Effector memory CD4-positive, alpha-beta T cell (primary cell): ENCODE measurements at places on chromosomes 3 and 15.

- no peak for DNase-seq
- H3K27ac ChIP-seq = no peak overlapping the region
- no peaks in the 10 kb centered on the region for H3K36me3 ChIP-seq
- no peak overlapping the region for H3K4me3 ChIP-seq
- no peaks in the 10 kb centered on the region for H3K27me3 ChIP-seq
- H3K4me1 ChIP-seq = no peaks in the 10 kb centered on the region
Observed at GRCh38 chr3:178454726-178455125, 81.5 kb upstream of the KCNMB2 start.

DNA sequence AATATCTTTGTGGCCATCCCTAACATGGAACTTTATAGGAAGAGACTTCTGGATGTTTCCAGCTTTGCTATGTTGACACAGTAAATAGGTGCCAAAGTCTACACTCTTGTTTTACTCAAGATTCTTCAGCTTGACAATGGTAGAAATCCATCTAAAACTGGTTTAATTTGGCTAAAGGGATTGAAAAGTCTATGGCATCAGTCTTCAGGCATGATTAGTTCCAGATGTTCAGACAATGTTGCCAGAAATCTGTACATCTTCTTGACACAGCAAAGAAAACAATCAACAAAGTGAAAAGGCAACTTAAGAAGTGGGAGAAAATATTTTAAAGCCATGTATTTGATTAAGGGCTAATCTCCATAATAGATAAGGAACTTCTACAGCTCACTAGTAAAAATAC is 130.5 kb downstream of the LRRC3B start:
- no peaks in the 10 kb centered on the region for H3K36me3 ChIP-seq
- H3K27me3 ChIP-seq = no peaks in the 10 kb centered on the region
- no peaks in the 10 kb centered on the region for H3K4me1 ChIP-seq
- H3K27ac ChIP-seq = no peak overlapping the region
- DNase-seq = no peak
- no peak overlapping the region for H3K4me3 ChIP-seq

- DNase-seq = no peak
- H3K4me3 ChIP-seq = no peak overlapping the region
- H3K27ac ChIP-seq = no peak overlapping the region
- no peaks in the 10 kb centered on the region for H3K27me3 ChIP-seq
- H3K4me1 ChIP-seq = peaks cover 17% of the 10 kb centered on the region
- H3K36me3 ChIP-seq = no peaks in the 10 kb centered on the region
Observed at GRCh38 chr3:107988460-107989175, 102.2 kb downstream of the CD47 start.

DNA sequence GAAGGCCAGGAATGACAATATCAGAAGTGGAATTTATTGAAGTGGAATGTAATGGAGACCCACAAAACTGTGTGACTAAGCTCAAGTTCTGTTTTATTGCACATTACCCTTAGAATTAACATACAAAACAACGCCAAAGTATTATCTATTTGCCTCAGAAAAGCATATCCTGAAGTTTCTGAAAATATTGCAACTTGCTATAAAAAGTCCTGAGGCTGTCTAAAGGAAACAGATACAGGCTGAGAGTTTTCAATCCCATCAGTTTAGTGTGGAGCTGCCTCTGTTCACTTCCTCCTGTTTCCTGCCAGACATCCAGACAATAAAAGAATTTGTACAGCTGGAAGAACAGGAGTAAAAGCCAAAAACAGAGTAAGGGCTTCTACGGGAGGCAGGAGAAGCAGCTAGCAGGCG is 108.8 kb downstream of the FBN1 start:
- no peaks in the 10 kb centered on the region for H3K27me3 ChIP-seq
- H3K27ac ChIP-seq = no peak overlapping the region
- no peaks in the 10 kb centered on the region for H3K36me3 ChIP-seq
- no peak overlapping the region for H3K4me3 ChIP-seq

DNA sequence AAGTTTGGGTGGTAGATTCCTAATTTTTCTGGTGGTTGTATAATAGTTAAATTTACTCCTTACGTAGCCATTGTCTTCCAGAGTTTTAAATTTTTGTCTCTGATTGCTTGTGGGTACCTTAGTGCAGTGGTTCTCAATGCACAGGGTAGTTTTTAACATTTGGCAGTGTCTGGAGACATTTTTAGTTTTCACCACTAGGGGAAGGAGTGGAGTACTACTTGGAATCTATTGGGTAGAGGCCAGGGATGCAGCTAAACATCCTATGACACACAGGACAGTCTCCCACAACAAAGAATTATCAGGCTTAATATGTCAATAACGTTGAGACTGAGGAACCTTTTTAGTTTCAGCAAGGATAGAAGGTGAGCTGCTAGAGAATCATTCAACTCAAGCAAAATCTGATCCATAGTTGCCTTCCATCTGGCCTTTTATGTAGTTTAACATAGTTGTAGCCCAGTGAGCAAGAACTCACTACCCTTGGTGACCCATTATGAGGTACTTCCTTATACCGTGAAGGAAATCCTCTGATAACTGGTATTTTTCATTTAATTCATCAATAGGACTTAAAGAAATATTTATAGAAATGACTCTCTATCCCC is 8.6 kb upstream of the STX19 start:
- no peak overlapping the region for H3K4me3 ChIP-seq
- no peak overlapping the region for H3K27ac ChIP-seq
- no peaks in the 10 kb centered on the region for H3K4me1 ChIP-seq
- DNase-seq = no peak

DNA sequence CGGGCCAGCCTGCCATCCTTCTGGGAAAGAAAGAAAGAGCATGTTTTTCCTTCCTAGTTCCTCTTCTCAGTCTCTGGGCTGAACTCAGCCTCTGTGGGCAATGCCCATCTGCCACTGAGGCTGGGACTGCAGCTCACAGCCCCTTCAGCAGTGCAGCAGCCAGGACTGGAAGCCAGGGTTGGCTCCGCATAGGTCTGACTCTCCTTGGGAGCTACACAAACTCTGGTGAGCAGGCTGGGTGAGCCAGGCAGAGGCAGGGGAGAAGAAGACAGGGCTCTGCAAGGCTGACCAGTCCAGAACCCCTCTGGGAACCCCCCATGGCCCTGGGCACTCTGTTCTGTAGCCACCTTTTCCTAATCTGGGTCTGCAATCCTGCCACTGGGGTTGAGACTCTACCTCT is 3.6 kb downstream of the DISP2 start:
- no peak for DNase-seq
- no peak overlapping the region for H3K4me3 ChIP-seq
